ENCODE measurements at places on chromosomes 5 and 9.

DNA sequence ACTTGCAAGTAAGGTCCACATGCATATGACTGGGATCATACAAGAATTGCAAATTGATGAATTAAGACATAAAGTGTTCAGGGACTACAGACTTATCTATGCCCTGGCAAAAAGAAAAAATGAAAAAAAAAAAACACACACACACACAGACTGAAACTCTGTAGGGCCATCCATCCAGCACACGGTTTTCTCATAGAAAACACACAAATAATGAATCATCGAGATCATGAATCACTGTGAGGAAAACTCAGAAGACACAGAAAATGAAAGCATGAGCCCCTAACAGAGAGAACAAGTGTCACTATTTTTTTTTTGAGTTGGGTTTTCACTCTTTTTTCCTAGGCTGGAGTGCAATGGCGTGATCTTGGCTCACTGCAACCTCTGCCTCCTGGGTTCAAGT lies 185.2 kb downstream of the IRX2 start:
- DNase-seq = no peak

GRCh38 chr5:133265720-133266526 lies 214.1 kb downstream of the HSPA4 start:
- DNase-seq = peak; percentile 51

- DNase-seq = no peak
Measured at GRCh38 chr9:98341157-98342097, 86.0 kb upstream of the TBC1D2 start.

DNA sequence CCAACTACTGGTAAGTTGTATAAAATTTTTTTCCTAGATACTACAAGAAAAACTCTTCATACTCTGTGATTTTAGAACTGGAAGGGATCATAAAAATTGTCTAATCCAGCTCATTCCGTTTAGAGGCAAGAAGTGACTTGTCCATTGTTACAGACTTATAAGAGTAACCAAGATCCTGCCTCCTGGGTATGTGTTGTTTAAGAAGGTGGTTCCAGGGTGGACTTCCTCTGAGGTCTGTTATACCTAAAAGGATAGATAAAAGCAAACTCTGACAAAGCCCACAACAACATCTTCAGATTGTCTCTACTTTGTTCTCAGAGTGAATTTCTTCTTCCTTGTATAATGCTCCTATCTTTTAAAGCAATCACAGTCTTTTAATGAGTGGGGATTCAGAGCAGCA lies 24.2 kb downstream of the TGFBR1 start:
- DNase-seq = no peak

DNA sequence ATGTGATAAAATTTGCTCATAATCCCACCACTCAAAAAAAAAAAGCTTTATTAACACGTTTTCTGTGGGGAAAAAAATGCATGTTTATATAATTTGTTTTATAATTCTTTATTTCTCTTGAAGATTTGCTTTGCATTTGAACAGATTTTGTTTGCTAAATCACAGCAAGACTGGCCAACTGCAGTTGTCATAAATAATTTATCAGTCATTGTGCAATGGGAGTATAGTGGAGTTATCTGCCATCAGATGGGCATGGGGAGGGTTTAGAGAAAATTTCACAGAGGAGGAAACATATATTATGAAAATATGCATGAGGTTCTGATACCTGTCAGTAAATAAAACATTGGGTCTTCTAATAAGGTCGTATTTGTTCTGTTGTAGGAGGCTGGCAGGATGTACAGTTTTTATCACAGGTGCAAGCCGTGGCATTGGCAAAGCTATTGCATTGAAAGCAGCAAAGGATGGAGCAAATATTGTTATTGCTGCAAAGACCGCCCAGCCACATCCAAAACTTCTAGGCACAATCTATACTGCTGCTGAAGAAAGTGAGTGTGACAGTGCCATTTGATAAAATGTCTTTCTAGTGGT lies 23.8 kb downstream of the HSDL2 start:
- no peak for DNase-seq

GRCh38 chr9:17776735-17777134 lies 197.9 kb downstream of the SH3GL2 start:
- peak; percentile 45 for DNase-seq

DNA sequence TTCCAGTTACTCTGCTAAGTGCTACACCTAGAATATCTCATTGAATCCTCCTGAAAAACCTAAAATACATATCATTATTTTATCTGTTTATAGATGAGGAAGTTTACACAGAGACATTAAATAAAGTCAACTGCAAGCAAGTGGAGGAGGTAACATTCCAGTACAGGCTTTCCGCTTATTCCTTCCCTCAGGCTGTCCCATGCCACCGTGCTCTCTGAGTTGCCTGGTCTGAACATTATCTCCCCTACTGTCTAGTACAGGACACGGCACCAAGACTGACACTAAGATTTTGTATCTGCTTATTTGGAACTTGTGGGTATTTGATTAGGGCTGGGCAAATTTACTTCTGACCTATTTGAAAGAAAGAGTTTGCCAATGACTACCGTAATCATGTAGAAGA lies 172.4 kb upstream of the STK32A start:
- no peak for DNase-seq

DNA sequence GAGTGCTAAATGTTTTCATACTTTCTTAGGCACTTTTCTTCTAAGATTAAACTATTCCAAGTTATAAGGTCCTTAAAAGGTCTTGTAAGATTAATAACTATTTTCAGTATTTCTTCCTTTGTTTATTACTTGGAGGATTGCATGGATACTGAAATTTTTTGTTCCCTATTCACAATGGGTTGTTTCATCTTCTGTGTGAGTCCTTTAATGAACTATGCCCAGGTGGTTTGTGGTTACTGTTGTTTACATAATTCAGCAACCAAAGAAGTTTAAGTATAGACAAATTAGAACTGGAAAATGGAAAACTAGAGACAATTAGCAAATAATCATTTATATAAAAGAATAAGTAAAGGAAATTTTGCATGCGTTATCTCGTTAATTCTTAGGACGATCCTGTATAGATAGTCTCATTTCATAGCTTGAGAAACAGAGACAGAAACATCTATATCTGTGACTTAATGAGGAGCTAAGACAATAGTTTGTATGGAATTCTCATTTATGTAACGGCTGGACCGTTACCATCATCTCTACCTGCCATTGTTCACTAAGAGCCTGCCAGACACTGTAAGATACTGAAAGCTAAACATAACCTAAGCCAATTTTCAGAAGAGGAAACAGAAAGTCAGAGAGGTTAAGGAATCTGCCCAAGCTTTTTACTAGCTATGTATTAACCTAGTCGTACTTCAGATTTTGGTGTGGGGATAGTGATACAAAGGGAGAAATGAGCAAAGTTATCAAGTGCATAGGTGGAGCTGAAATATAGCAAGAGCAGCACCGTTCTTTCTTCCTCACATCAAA lies 148.2 kb downstream of the PAM start:
- no peak for DNase-seq

GRCh38 chr5:116371935-116372334 lies 202.7 kb downstream of the SEMA6A start:
- no peak for DNase-seq

DNA sequence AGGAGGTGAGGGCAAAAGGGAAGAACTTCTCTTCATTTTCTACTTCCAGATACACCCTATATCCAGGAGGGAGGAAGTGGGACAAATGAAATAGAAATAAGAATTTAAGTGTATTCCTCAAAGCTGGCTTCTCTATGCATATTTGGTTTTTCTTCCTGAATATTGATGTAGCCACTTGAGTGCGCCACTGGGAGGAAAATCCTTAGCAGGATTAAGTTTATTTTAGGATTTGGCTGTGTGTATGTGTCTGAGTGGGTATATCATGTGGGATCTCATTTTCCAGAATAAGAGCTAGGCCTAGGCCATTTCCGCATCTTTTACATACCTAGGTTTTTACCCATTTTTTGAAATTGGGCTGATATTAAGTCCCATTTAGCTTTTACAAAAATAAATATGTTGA lies 42.5 kb downstream of the MAP1B start:
- DNase-seq = no peak

DNA sequence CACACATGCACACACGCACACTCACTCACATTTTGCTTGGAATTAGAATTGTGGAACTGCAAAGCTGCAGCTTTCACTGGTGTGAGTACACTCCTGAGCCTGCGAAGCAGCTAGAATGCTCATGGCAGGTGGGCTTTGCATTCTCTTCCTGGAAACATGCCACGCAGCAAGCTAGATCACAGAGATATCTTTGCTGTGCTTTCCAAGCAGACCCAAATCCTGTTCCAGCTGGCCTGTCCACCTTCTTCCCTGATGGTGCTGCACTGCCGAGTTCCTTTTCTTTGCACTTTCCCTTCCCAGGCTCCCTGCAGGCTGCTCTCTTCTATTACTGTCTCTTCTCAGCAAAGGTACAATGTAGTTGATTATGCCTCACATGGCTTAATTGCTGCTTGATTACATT lies 92.7 kb upstream of the CKMT2 start:
- DNase-seq = peak; percentile 77

GRCh38 chr5:57831932-57832331 lies 349.3 kb upstream of the ACTBL2 start:
- DNase-seq = no peak

DNA sequence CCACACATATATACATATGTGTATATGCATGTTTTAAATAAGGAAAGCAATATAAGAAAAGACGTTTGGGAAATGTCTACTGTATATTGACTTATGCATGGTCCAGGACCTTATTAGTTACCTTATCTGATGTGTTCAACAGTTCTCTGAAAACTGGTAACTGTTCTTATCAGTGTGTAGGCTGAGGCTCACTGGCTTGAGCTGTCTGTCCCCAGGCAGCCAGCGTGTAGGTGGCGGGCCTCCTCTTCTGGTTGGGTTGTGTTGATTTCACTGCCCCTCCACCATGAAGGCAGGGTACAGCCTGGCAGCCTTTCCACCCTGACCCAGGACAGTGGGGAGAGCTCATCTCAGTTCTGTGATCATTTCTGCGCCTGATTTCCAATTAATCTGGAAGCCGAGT lies 38.7 kb upstream of the SEMA4D start:
- DNase-seq = no peak

GRCh38 chr5:54820346-54821134 lies 164.9 kb downstream of the ESM1 start:
- no peak for DNase-seq

DNA sequence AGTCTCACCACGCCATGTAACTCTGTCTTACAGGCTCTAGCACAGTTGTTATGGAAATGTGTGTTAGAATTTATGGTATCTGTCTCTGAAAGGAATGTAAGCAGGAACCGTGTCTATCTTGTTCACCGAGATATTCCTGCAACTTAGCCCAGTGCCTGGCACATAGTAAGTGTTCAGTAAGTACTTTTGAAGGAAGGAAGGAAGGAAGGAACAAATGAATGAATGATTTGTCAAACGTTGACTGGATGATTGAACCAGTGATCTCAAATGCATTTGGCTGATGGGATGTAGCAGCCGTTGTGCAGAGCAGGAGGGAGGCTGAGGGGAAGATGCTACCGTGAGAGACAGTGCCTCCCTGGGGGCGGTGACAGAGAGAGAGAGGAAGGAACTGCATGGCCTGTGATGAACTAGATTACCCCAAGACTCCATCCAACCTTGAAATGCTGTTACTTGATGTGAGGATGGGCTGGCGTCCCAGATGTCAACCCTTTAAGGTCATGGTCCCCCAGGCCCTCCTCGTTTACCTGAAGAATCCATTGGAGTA lies 47.5 kb upstream of the PPARGC1B start:
- no peak for DNase-seq

DNA sequence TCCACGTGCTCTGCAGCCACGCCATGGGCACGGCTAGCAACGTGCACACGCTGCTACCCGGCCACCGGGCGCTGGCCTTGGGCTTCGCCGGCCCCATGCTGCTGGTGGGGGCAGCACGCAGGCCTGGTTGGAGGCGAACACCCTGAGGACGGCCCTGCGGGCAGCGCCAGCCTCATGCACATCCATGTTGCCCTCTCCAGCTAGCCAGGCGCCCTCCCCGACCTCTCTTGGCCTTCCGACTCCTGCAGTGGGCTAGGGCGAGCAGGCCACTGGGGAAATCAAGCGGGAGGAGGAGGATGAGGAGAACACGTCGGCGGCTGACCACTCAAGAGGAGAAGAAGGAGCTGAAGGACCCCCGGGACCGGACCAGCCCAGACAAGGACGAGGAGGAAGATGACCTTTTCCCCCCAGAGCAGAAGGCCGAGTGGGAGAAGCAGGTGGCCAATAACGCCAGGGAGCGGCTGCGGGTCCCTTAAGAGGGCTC lies 73.3 kb downstream of the INSL6 start:
- DNase-seq = no peak

DNA sequence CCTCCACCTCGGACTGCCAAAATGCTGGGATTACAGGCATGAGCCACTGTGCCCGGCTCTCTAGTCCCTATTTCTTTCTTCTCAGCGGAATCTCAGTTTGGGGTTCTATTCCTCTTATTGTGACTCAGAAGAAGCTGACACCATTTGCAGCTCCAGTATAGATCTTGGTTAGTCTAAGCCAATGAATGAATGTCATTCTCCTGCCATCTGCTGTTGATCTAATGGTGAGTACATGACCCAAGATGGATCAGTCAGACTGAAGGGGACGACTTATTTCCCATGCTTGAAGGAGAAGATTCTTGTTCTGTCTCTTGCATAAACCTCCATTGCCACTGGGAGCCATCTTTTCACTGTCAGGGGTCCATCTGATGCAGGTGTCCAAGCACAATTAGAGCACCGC lies 76.0 kb upstream of the KLF9 start:
- DNase-seq = no peak

DNA sequence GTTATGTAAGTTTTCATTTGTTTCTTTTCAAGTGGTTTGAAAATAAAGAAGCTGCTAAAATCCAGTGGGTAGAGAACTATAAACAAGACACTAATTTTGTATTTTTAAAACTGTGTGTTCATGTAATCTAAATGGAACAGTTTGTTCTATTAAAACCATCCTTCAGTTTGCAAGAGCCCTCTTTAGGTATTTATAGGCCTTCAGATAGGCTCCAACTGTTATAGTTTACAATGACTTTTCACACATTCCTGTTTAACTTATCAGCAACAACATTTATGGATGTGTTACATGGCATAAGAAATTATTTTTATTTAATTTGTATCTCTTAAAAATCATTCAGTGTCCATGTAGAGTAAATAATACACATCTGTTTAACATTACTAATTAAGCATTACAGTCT lies 126.7 kb upstream of the SLCO6A1 start:
- DNase-seq = no peak

DNA sequence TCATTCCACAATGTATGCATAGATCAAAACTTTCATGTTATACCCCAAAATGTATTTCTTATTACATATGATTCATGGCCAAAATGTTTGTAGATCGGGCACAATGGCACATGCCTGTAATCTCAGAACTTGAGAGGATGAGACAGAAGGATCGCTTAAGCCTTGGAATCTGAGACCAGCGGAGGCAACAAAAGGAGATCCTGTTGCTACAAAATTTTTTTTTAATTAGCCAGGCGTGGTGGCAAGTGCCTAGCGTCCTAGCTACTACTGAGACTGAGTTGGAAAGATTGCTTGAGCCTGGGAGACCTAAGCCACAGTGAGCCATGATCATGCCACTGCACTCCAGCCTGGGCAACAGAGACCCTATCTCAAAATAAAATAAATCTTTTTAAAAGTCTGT lies 89.9 kb downstream of the MAPKAP1 start:
- no peak for DNase-seq

GRCh38 chr9:77834898-77835488 lies 186.9 kb upstream of the GNA14 start:
- DNase-seq = no peak

All from left hindlimb (tissue), 1 donor.